Endodermal cell (in vitro differentiated cells): ENCODE measurements at places on chromosomes 13 and 19.
A peak's percentile ranks its signal among the peaks of the same experiment; 100 is the strongest.

GRCh38 chr13:66899955-66900354 lies 330.2 kb downstream of the PCDH9 start:
- DNase-seq = no peak

DNA sequence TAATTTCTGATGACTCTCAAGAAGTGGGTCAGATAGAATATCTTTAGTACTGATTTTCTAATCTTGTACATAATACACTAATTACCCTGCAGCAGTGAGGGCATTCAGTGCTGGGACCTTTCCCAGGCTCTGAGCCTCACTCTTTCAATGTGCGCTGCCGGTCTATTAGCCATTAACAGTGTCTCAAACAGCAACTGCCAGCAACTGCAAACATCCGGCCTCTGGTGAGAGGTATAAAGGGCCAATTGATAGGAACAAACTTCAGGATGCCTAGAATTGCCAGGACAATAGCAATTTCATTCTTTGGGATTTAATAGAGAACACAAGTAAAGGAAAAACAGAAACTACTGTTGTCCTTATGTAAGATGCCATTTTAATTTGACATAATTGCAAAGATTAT lies 604.4 kb upstream of the SPRY2 start:
- peak; percentile 85 for DNase-seq

GRCh38 chr13:75197803-75198202 lies 284.2 kb downstream of the TBC1D4 start:
- DNase-seq = no peak

- no peak for DNase-seq
Observed at GRCh38 chr19:32901504-32902161, 32.1 kb upstream of the SLC7A9 start.

DNA sequence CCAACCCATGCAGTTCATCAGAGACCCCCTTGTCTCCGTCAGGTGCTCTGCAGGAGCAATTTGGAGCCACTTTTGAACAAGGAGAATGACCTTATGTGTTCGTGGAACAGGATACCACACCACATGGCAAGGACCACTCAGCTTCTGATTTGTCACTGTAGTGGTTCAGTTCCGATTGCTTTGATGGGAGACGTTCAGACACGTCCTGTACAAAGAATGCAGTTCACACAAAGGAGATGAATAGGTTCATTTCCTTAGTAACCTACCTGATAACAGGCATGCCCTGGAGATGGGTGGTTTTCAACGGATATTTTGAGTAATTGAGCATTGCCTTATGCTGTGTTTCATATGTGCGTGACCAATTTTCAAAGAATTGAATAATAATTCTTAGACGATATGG lies 17.2 kb downstream of the FGF9 start:
- no peak for DNase-seq

DNA sequence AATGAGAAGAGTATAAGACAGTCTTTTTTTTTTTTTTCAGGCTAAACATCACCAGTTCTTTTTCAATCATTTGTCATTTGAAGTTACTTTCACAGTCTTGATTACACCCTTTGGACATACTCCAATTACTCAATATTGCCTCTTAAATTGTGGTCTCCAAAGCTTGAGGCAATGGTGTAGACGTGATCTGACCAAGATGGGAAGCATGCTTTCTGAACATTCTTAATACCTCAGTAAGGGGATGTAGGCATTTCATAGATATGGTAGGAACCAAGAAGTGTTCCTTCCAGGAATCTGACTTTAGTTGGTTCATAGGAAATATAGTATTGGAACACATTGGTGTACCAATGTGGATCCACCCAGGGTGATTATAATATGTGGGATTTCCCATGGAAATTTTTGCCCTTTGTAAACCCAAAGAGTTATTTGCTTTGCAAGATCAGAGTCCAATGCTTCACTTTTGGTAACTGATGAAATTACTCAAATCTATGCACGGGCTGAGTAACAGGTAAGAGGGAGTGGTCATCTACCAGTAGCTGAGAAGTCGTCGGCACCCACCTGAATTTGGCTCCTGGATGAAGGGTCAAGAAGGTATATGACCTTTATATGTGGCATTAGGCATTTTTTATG lies 62.2 kb downstream of the ERCC5 start:
- no peak for DNase-seq

DNA sequence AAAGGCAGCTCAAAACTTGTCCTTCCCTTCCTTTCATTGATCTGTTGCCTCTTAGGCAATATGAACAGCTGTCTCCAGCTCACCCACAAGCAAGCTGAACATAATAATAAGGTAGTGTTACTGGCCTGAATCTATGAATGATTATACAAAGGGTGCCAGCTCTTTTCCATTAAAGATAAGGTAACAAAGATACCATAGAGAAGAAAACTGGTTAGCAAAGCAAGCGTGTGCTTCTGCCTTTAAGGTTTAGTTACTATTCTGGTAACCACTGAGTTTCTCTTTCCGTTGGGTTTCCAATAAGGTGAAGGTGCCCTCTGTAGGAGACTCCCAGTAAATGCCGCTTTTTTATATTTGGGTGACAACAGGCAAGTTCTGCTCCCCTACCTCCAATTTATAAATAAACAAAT lies 12.1 kb upstream of the DACH1 start:
- peak; percentile 61 for DNase-seq

GRCh38 chr13:23433171-23434153 lies at the start of gene SACS:
TSS of gene SACS (minus strand) at chr13:23433702. CDS start at chr13:23411239, 22,463 bp downstream.
- peak; percentile 94 for DNase-seq

DNA sequence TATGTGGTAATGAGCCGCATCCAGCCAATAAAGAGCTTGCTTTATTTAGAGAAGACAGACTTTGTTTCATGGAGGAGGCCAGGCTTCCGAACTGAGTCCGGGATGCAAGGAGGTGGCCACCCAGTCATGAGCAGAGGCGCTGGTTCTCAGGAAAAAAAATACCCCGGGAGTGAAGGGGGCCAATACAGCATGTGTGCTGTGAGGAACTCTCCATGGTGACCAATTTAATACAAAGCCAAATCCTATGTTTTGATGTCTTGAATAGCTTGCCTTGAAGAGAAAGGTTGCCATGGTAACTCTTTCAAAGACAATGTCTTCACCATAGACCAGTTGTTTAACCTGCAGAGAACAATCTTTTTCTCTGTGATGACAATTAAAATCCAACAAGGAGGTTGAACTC lies 43.4 kb upstream of the PDCD5 start:
- no peak for DNase-seq

- no peak for DNase-seq
Observed at GRCh38 chr13:30846311-30846710, 59.8 kb upstream of the MEDAG start.

DNA sequence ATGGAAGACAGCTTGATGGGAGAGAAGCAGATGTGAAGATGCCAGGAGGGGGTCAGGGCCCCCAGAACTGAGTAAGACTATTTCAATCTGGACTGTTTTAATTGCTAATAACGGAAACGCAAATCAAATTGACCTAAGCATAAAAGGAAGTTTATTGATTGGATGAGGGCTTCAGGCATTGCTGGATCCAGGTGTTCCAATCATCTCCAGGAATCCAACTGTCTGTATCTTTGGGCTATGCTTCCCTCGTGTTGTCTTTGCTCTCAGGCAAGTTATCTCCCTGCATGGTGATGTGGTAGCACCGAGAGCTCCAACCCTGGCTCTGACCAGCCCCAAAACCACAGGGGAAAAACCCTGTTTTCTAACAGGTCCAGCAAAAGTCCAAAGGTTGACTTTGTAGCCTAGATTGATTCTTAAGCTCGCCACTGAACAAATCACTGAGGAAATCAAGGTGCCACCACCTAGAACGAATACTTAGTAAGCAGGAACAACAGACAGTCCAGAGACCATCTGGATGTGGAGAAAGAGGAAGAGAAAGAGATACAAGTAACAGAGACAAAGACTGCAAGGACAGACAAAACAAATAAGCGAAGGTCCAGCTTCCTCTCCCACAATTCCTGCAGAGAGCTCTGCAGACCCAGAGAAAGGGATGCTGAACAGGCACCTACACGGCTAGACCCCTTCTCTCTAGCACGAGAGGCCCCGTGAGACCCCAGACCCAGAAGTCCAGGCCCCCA lies 1.2 kb upstream of the C19orf81 start:
- DNase-seq = no peak
